ENCODE measurements at places on chromosomes 7 and 10.

DNA sequence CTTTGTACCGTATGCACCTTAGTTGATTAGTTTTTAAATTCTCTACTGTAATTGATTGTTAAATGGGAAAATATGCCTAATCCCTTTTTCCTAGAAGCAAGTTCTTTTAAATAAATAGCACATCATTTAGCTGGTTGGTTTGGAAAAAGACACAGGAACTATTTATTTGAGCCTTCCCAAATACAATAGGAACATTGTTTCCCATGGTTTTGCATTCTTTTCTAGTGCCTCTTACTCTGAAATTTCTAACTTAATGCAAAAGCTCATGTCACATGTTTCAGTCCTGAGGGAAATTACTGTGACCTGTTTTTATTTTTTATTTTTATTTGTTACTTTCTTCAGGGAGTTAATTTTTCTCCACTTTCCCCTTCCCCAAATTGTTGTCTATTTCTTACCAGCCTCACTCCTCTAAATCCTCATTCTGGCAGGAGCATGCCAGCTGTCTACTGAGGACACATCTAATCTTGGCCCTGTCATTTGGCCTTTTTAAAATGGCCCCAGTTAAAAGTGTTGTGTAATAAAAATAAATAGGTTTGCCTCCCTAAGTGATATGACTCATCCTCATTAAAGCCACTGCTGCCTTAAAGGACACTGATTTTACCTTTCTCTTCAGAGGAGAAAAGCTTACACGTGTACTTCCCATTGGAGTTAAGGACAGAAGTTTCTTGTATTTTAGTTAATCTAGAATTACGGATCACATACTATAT, 94.5 kb downstream of the PPP1R3A start:
- DNase-seq = no peak

DNA sequence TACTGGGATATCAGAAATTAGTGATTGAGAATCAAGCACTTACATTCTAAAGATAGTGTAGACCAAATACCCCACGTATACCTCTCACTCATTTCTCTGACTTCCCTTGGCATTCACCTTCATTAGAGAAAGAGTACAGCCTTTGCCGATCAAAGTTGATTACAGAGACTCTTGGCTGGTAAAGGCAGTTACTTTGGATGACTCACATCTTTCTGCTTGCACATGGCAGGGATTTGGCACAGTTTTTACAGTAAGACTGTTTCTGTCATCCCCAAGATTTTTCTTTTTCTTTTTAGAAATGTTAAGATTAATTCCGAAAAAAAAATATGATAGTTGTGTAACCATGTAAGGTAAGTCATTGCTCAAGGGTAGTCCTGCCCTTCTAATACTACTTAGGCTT, 143.0 kb downstream of the TSPAN12 start:
- DNase-seq = no peak

GRCh38 chr7:150909200-150909995, 57.1 kb downstream of the AOC1 start:
- DNase-seq = no peak

DNA sequence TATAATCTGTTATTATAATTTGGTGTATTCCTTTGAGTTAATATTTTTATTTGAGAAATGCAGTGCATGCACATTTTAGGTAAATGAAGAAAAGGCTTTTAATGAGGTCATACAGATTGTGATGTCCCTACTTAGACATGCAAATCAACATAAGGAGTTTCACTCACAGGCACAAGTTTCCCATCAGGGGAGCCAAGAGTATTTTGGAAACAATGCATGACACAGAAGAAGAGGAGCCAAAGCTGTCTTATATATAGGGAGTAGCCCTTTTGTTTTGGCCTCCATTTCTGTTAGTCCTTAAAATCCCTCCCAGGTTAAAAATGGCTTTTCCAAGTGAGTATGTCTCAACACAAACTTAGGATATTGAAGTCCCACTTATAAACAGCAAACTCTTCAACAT, 703.4 kb upstream of the ANKRD30A start:
- DNase-seq = no peak

DNA sequence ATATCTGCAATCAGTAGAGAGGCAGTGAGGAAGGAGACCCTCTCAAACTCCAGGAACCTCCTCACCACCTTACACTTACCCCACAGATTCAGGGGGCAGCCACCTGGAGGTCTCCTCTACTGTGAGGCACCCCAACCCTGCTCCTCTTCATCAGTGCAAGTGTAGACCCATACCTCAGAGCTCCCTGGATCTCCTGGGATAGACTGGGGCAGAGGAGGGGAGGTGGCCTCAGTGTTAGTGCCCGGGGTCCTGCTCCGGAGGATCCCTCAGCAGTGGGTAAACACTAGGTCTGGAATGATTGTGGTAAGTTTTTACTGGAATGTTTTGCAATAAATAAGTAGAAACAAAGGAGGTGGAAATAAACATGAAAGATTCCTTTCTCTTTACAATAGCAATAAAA, 31.1 kb downstream of the ANTXRL start:
- DNase-seq = no peak

DNA sequence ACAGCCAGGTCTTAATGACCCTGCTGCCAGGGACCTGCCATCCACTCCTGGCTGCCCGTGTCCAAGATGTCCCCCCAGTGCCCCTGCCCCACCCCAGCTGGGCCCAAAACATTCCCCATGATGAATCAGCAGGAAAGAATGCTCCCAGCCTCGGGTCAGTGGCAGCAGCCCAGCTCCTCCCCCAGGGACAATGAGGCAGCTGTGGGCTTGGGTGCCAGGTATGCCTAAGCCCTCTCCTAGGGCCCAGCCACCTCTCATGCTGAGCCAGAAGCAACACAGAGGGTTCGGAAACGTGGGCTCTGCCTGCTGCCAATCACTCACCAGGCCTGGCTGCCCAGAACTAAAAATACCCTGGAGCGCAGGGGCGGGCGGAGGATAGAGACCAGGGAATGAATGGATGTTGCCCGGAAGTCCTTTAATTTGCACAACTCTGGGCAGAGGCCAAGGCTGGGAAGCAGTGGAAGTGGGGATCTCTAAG, 1.5 kb upstream of the LOXL4 start:
- DNase-seq = peak; percentile 92

DNA sequence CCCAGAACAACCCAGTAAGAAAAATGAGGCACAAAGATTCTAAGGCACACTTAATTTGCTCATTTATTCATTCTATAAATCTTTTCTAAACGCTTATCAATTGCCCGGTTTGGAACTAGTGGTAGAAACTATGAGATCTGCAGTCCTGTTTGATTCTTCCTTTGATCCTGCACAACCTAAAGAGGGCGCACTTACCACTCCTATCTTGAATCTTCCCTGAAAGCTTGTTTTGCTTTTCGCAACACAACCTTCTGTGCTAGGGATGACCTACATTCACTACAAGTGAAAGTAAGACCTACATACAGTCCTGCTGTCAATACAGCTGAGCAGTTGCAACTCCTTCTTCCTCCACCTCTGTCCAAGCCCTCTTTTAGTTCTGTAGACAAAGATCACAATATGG, 12.6 kb upstream of the ARL4A start:
- no peak for DNase-seq

DNA sequence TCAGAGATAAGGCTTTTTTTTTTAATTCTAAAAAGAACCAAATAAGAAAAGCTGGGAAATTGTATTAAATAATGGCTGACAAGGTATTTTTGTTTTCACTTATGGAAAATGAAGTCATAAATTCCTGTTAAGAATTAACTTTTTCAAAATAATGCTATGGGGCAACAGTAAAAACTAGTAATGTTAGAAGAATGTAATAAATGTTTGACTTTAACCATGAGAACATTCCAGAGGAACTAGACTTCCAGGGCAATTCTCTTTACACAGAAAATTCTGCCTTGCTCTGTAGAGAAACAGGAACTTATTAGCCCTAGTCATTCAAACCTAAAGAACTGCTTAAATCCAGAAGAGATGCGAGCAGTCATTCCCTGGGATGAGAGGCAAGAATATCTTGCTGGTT, 571.1 kb downstream of the IPMK start:
- DNase-seq = peak; percentile 96

DNA sequence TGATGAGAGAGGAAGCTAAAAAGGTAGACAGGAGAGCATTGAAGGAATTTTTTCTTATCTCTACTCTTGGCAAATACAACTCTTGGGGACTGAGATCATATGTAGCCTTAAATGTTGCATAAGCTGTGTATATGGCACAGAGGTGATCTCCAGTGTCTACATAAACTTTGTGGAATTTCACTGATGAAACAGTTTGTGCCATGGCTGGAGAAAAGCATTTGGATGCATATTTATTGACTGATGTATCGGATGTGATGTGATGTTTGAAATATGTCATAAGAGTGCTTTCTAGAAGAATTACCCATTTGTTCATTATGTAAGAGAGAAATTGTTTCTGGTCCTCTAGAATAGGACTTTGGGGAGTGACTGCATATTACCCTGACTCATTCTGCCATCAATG, 244.9 kb upstream of the LRRTM3 start:
- DNase-seq = no peak

DNA sequence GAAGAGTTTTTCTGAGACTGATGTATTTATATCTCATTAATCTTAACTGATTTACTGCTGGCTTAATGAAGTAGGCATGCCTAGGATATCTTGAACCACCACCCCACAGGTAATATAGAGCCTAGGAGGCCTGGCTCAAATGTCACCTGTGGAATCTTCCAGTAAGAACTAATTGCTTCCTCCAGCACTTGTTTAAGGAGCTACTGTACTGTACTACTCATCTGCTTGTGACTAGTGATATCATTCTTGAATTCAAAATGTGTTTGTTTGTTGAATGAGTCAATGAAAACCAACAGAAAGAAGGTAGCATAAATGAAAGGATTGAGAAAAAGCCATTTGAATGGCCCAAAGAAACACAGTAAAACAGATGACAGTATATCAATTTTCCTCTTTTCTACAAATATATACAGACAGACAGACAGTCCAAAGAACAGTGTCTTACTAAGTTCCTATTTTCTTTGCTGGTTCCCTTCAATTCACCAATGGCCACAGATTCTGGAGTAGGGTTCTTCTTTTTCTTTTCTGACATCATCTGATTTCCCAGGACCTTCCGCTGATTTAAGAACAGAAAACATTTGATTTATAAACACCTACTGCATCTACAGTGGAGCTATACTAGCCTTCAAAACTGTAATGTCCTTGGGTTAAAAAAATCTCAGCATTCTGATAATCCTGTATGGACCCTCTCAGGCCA, 43.7 kb upstream of the SLIT1 start:
- DNase-seq = no peak

GRCh38 chr10:126041804-126042231, 145.5 kb downstream of the FANK1 start:
- DNase-seq = peak; percentile 100

DNA sequence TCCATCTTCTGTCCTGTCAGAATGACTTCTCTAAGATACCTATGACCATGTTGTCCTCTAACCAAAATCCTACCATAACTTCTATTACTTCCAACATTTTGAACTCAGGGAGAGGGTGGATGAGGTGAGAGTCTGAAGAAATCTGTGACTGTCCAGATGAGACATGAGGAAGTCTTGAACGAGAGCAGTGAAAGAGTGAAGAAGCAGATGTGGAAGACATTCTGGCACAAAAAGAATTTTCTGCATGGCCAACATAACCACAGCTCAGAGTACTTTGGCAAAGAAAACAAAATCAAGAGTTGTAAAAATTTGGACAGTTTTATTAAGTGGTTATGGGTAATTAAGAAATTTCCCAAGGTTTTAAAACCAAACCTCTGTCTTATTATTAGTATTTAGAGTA, 141.6 kb downstream of the CPEB3 start:
- no peak for DNase-seq

- DNase-seq = no peak
Measured at GRCh38 chr7:142799437-142799835, 28.7 kb downstream of the PRSS2 start.

GRCh38 chr10:113631684-113632367, 32.0 kb downstream of the NRAP start:
- DNase-seq = no peak

- no peak for DNase-seq
Measured at GRCh38 chr7:36266683-36267082, 113.6 kb downstream of the EEPD1 start.

DNA sequence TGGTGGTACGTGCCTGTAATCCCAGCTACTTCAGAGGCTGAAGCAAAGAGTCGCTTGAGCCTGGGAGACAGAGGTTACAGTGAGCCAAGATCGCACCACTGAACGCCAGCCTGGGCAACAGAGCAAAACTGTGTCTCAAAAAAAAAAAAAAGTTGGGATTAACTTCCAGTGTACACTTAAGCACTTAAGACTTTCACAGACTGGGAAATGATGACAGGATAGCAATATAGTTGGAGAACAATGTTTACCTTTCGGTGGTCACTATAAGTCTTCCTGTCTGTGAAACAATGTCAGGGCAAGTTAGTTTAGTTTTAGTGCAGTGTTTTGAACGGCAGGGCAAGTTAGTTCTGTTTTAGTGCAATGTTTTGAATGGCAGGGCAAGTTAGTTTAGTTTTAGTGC, 130.2 kb downstream of the TPST1 start:
- no peak for DNase-seq

GRCh38 chr10:13271552-13272163, 28.2 kb downstream of the PHYH start:
- DNase-seq = no peak

- peak; percentile 96 for DNase-seq
Measured at GRCh38 chr10:21315645-21316220, 209.7 kb downstream of the SKIDA1 start.

- DNase-seq = no peak
Measured at GRCh38 chr10:129320340-129320739, 146.7 kb upstream of the MGMT start.

- DNase-seq = no peak
Measured at GRCh38 chr10:127043301-127043700, 138.1 kb downstream of the DOCK1 start.

DNA sequence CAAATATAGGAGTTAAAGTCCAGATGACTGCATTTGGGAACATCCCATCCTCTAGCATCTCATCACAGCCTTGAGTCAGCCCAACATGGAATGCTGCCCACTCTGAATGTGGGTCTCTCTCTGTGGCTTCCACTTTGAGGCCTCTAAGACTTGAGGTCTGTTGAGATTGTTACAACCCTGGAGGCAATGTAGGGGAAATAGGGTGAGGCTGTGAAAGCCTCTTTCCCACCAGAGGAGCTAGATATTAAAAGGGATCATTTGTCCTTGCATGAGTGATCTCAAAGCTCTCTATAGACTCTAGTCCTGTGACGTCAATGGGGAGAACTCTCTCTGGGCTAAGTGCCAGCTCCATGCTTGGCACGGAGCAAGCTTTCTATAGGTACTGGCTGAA, 6.4 kb upstream of the GOLGA7B start:
- DNase-seq = peak; percentile 39

- DNase-seq = peak; percentile 12
Measured at GRCh38 chr10:2839081-2839725, 228.1 kb upstream of the PFKP start.

- peak; percentile 99 for DNase-seq
Measured at GRCh38 chr10:99966306-99966705, 43.4 kb downstream of the DNMBP start.

- no peak for DNase-seq
Measured at GRCh38 chr7:17501441-17502212, 203.2 kb downstream of the AHR start.

- no peak for DNase-seq
Measured at GRCh38 chr7:7972922-7973594, 4.5 kb downstream of the GLCCI1 start.
